ENCODE measurements at places on chromosomes 5 and 9.
A peak's percentile ranks its signal among the peaks of the same experiment; 100 is the strongest.

- DNase-seq = peak; percentile 84
Measured at GRCh38 chr5:181246276-181247049, 2.8 kb upstream of the RACK1 start.

GRCh38 chr5:171102877-171103610 lies 206.0 kb upstream of the TLX3 start:
- DNase-seq = no peak

GRCh38 chr9:93390953-93391515 lies 60.5 kb upstream of the FAM120A start:
- DNase-seq = no peak

DNA sequence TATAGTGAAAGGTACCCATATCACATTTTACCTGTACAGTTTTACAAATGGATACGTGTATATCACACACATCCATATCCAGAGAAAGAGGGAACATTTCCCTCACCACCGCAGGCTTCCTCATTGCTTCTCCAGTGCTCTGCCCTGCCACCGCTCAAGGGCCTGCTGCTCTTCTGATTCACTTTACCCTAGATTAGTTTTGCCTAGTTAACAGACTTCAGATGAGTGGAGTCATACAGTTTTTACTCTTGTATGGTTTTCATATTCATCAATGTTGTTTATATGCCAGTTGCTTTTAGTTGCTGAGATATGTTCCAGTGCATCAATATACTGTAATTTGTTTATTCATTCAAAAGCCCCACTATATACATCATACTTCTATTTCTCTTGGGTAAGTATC lies 53.9 kb upstream of the POMT1 start:
- no peak for DNase-seq

DNA sequence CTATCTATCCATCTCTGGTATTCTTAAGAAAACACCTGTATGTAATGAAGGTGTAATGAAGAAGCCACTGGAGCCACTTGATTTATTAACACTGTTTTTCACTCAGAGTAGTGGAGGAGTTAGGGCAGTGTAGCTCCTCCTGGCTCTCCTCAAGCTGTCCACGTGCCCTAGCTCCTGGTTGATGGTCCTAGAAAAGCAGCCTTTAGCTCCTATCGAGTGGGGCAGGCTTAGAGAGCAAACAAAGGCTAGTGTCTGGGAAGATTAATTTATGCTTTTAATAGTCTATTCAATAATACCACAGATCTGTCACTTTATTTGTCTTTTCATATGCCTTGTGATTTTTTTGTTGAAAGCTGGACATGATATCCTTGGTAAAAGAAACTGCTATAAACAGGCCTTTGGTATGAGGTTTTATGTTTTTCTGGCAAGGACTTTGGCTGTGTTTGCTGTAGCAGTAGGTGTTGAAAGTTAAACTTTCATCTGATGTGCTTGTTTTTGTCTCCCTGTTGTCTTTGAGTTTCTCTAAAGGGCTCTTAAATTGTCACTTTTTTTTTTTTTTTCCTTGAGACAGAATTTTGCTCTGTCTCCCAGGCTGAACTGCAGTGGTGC lies 141.1 kb downstream of the GCNT1 start:
- DNase-seq = no peak

GRCh38 chr5:122175091-122175490 lies 45.7 kb downstream of the ZNF474 start:
- no peak for DNase-seq

- DNase-seq = no peak
Measured at GRCh38 chr5:30103052-30103451, 1090.4 kb upstream of the CDH6 start.

- DNase-seq = peak; percentile 65
Measured at GRCh38 chr9:18596920-18597319, 123.0 kb downstream of the ADAMTSL1 start.

- no peak for DNase-seq
Measured at GRCh38 chr9:948497-948896, 28.0 kb upstream of the DMRT3 start.

GRCh38 chr5:87210076-87210475 lies 57.6 kb upstream of the RASA1 start:
- DNase-seq = no peak

- no peak for DNase-seq
Measured at GRCh38 chr9:133715866-133716563, 22.1 kb downstream of the SARDH start.

DNA sequence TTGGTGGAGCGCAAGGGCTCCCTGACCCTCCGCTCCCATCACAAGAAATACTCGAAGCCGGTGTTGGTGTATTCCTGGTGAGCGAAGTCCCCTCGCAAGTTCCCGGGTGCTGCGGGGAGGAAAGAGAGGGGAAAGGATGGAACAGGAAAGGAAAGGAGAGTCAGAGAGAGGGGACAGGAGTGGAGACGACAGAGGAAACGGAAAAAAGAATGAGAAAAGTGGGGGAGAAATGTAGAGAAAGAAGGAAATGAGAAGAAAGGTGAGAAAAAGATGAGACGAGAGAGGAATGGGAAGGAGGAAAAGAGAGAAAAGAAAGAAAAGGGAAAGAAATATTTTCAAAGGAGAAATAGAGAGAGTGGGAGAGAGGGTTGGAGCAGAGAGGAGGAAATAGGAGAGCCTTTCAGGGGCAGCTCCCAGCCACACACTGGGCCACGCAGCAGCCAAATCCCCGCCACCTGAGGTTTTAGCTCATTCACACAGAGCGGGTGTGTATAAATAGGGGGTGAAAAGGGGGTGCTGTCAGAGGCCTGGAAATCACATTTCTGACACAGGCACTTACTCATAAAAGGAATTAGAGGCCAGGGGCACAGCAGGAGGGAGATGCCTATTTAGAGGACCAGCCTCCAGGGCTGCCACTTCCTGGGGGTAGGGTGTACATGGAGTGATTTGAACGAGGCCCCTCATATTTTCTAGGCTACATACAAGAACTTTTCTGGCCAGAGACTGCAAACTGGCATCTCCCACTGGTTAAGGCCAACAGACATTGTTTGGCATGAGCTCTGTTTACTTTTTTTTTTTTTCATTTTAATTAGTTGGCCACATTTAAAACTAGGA lies 555 bp downstream of the CFAP95 start:
- DNase-seq = no peak

DNA sequence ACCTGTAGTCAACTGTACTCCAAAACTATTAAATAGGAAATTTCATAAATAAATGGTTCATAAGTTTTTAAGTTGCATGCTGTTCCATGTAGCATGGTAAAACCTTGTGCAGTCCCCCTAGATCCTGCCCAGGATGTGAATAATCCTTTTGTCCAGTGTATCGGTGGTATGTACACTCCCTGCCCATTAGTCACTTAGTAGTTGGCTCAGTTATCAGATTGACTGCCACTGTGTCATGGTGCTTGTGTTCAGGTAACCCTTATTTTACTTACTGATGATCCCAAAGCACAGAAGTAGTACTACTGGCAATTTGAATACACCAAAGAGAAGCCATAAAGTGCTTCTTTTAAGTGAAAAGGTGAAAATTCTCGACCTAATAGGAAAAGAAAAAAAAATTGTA lies 134.2 kb downstream of the RNF180 start:
- DNase-seq = peak; percentile 86

DNA sequence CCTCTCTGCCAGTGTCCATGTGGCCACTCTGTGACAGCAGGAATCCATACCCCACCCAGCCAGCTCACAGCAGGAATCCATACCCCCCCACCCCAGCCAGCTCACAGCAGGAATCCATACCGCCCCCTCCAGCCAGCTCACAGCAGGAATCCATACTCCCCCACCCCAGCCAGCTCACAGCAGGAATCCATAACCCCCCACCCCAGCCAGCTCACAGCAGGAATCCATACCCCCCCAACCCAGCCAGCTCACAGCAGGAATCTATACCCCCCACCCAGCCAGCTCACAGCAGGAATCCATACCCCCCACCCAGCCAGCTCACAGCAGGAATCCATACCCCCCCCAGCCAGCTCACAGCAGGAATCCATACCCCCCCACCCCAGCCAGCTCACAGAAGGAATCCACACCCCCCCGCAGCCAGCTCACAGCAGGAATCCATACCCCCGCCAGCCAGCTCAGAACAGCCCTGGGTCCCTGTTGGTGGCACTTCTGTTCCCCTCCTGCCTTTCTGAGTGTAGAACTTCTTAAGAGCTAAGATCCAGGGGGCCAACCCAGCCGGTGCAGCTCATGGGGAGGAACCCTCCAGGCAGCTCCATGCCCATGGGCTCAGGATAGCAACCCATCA lies 8.4 kb upstream of the RXRA start:
- no peak for DNase-seq

- DNase-seq = no peak
Measured at GRCh38 chr9:136348691-136349090, 14.9 kb downstream of the DNLZ start.

DNA sequence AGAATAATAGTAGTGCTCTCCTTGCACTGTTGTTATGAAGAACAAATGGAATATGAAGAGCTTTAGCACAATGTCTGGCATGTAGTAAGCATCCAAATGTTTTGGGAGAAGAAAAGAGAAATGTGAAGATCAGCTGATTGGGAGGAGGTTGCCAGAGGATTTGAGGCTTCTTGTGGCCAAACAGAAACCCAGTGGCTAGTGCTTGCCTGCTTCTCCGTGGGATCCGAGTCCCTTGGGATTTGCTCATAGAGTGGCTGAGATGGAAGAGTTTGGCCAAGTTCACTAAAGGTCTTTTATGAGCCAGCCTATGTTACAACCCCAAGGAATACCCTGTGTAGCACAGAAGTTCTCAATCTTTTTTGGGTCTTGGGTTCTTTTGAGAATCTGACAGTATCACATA lies 86.0 kb downstream of the ANGPTL2 start:
- DNase-seq = no peak

- no peak for DNase-seq
Measured at GRCh38 chr9:89718651-89719050, 113.8 kb downstream of the GADD45G start.

DNA sequence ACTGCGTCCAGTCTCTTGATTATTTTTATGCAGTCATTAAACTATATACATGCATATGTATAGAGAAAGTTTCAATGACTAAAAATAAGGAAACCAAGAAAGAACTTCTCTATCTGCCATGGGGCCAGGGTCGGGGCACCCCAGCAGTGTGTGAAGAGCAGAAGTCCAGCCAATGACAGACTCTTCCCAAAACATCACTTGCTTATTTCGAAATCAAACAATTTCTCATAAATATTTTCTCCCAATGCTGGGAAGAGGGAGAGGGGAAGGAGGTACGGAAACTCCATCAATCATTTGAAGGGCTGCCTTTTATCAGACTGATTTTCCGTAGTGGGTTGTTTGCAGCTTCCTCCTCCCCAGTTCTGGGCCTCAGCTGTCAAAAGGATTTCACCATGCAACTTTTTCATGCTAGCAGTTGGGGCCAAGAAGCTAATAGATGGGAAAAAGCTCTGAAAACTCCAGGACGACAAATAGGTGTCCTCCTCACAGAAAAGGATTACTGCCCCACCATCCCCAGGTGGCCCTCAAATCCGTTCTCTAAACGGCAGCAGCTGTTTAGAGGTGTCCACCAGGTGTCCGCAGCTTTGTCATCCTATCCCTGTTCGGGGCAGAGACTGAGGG lies 617 bp upstream of the FPGS start:
- DNase-seq = no peak

- DNase-seq = no peak
Measured at GRCh38 chr9:224026-224425, 9.4 kb downstream of the DOCK8 start.
